Activated CD8-positive, alpha-beta memory T cell treated with anti-CD3 and anti-CD28 coated beads for 4 hours (primary cell): ENCODE measurements at places on chromosomes 1 and 21.

DNA sequence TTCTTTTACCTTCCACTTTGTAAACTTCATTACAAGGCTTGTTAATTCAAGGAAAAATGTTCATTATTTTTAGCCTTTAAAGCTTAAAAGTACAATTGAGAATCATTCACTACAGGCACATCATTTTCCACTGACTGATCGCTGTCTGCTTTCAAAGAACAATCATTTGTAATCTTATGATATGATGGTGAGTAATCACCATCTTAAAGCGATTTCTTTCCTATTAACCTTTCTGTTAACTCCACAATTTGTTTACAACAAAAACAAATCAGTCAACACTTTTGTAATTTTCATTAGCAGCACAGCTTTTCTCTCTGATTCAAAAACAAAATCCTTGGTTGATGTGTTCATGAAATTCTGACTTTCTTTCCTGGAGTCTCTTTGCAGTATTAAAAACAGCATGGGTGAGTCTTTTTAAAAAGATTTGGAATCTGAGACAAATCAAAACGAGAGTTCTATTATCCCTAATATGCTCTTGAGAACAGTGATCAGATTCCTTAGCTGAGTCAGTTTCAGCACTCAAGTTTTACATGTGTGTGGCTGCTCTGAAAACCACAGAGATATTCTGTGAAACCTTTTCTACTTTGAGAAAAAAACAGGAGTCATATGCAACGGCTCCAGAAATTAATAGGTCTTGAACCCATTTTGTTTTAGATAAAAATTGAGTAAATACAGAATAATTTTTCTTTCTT, 145.8 kb upstream of the TMPRSS15 start:
- no peak for DNase-seq

DNA sequence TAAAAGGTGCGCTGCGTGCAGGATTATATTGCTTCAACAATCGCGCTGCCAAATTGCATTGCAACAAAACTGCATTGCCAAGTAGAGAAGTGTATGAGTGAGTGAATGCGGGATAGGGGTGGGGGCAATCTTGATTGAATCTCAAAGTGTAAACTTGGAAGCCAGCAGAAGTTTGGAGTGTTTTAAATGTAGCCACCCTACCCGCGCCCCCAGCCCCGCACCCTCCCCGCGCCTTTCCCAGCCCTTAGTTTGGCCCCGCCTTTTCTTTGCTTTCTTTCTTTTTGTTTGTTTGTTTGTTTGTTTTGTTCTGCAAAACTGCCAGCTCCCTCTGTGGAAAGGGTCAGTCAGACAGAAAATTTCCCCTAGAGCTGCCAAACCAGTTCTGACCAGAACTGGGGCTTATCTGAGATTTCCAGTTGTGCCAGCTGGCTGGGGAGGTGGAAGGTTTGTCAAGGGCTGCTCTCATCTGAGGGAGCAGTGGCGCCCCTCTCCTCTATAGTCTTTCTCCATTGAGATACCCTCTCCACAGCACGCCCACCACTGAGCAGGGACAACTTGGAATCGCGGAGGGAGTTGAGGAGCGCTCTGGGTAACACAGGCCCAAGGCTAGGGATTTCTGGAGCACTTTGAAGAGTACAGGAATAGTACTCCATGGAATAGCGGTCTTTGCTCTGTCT, 666 bp upstream of the BEND5 start:
- no peak for DNase-seq

DNA sequence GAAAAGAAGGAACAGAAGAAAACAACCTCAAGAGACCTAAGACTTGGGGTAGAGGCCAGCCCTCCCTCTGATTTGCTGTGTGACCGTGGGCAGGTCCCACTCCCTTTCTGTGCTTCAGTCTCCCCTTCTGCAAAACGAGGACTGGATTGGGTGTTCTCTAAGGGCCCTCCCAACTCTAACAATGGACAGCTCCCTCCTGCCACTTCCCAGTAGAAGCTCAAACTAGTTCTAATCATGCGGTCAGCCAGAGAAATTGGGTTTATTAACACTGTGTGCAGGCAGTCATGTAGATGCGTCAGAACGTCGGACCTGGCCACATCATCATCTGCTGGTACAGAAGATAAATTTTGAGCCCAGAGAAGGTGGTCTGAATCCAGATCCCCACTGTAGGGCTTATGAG, 1.6 kb upstream of the PADI4 start:
- DNase-seq = no peak

DNA sequence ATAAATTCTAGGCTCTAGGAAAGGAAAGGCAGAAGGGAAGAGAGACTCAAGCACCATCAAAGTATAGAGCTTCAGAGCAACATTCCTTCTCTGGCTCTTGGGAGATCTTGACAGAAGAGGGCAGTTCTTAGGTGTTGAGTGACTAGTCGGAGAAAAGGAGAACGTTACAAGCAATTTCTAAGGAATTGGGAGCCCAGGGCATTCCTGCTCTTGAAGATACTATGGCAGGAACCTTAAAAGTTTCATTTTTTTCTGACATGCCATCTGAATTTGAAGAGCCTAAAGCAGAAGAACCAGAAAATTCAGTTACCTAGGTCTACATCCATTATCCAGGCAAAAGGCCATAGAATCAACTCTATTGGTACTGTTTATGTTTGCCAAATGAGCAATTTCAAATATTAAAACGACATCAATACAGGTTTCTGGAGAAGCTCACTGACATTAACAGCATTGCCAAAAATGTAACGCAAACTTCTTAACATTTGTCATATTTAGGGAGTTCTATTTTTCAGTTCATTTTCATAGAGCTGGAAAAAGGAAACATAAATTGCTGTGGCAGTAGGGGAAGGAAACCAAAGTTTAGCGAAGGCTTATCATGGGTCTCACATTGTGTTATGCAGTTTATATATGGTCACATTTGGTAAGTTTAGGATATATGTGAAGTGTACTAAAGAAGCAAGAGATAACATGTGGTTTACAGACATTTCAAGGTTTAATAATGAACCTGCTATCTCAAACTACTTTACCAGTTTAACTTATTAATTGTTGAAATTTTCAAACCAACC, 210.1 kb upstream of the NRIP1 start:
- DNase-seq = no peak

GRCh38 chr1:171622152-171622462, at the start of gene MYOCOS:
Gene MYOCOS, plus strand, starts transcription at chr1:171622243. Its CDS starts 1,641 bp downstream, at chr1:171623884.
- no peak for DNase-seq

- no peak for DNase-seq
These were observed 13.2 kb upstream of the ZMYM4 start for GRCh38 chr1:35255276-35255675.

DNA sequence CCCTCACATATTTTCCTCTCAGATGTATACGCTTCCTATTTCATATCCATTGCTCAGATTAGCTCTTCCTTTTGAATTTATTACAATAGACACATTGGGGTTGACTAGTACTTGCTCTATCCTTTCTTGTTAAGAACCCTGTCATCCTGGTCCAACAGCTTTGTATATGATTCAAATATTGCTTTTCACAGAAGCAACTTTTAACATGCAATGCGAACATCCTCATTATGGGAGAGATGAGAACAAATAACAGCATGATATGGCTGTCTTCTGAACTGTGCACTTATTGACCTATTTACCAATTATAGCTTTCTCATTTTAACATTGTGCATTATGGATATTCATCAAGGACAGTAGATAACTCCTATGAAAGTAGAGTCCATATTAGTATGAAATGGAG, 510.8 kb downstream of the PTPRC start:
- no peak for DNase-seq

DNA sequence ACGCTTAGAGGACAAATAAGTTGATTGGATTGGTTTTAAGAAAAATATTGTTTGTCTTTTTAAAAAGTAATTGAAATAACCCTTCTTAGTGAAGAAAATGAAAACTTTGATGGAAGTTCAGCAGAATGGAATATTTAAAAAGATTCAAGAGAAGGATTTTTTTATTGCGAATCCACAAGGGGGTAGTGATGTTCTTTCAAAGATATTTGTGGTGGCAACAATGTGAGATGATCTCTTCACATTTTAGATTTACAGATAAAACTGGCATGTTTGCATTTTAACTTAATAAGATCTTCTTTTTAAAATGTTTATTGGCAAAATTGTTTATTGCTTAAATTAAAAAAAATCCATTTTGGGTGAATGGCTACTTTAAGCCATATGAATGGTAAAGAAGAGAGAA, 8.9 kb downstream of the CAMTA1 start:
- no peak for DNase-seq

- no peak for DNase-seq
These were observed 5.0 kb downstream of the JMJD4 start for GRCh38 chr1:227729881-227730629.

DNA sequence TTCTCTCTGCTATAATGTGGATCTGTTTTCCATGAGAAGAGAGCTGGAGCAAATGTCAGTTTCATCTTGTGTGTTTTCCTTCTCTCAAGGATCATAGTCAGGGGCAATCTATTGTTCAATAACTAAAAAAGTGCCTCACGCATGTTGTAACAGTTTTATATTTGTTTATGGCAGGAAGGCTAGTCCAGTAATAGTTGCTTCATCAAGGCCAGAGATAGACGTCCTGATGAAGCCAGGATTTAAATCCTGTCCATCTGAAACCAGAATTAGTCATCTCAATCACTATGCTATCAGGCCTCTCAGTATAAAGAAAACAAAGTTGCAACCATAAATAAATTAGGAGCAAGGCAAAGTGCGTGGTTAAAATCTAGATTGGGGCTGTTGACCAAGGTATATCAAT, 30.2 kb upstream of the DUSP10 start:
- DNase-seq = no peak

- DNase-seq = no peak
These were observed 265.7 kb upstream of the C1orf174 start for GRCh38 chr1:4165686-4166300.

GRCh38 chr1:111948209-111949171, 41.0 kb downstream of the KCND3 start:
- no peak for DNase-seq

GRCh38 chr1:92913093-92913819, 48.0 kb downstream of the DIPK1A start:
- no peak for DNase-seq

GRCh38 chr1:25197982-25198662, 34.2 kb downstream of the SYF2 start:
- no peak for DNase-seq

DNA sequence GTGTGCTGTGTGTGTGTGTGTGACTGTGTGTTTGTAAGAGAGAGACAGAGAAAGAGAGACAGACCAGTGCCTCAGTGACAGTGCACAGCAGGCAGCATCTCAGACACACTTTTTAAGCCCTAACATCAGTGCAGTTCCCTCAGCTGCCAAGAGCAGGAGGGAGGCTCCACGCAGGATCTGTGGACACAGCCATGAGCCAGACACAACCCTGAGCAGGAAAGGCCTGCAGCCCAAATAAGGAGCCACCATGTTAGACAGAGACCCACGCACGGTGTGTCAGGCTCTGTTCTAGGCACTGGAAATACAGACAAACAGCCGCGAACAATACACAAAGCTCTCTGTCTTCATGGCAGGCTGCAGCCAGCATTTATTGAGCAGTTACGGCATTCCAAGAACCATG, 445.5 kb downstream of the MATN1 start:
- DNase-seq = no peak

DNA sequence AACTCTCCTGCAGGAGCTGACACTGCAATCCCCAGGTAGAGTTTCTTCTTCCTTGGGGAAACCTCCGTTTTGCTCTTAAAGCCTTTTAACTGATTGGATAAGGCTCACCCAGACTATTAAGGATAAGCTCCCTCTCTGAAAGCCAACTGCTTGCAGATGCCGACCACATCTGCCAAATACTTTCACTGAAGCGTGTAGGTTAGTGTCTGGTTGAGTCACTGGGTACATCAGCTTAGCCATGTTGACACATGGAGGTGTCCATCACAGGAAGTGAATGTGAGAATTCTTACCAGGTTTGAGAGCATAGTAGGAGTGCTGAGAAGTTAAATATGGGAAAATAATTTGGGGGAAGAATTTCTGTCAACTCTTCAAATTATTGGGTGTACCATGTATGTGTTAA, 202.0 kb downstream of the AJAP1 start:
- no peak for DNase-seq

DNA sequence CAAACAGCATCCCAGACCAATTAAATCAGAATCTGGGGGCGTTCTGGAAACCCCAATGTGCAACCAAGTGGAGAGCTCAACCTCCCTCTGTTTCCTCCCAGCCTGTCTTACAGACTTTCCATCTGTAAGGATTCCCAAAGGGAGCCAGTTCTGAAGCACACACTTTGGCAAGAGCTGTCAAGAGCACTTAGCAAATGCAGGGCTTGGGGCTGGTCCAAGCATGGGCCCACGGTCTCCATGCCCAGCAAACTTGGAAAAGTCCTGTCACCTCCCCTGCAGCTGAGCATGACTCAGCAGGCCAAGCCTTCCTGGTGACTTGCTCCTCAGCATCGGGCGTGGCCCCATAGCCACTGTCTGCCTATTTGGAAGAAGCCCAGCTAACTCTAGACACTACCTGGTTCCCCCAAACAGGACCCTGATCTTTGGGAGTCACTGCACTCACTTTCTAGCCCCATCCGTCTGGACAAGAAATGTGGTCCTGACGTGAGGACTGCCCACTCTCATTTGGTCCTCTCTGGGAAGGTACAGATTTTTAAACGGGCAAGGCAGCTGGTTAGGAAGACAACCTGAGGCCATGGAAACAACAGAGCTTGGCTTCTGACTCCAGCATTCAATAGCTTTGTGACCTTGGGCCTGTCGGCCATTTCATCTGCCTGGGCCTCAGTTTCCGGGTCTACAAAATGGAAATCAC, 16.9 kb downstream of the SLC2A1 start:
- DNase-seq = no peak

GRCh38 chr1:12208271-12208670, 21.6 kb upstream of the VPS13D start:
- DNase-seq = no peak

- DNase-seq = no peak
These were observed 66.9 kb downstream of the PRDM16 start for GRCh38 chr1:3135744-3136455.

DNA sequence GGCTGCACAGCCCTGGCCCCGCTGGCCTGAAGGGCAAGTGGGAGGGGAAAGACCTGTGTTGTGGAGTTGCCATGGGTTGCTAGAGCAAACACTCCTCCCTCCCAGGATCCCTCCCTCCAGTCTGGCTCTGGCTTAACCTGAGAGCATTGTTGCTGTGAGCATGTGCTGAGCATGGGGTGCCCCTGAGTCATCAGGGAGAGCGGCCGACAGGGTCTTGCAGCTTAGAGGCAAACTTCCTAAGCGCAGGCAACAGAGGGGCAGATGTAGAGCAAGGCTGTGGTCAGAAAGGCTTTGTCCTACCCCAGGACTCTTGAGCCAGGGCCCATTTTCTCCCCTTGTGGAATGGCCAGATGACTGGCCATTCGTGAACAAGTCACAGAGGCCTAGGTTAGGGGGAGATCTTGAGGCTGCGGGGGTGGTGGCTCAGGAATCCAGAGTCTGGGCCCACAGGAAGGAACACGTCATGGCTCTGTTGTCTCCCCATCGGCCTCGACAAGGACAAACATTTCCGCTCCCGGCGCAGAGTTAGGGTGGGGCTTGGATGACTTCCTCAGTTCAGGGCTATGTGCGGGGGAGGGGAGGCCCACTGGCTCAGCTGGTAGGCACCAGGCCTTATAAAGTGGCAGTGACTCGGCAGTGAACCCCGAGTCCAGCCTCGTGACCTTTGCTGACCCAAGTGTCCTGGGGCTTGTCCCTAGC, 362 bp upstream of the DYNLT4 start:
- peak; percentile 83 for DNase-seq
